ENCODE measurements at places on chromosomes 6 and 20.

GRCh38 chr20:36644706-36645095, 1.3 kb downstream of the SLA2 start:
- H3K36me3 ChIP-seq = no peaks in the 10 kb centered on the region
- DNase-seq = no peak
- H3K4me3 ChIP-seq = no peak overlapping the region
- H3K27me3 ChIP-seq = no peaks in the 10 kb centered on the region
- H3K4me1 ChIP-seq = peaks cover 6% of the 10 kb centered on the region

- no peaks in the 10 kb centered on the region for H3K4me1 ChIP-seq
- H3K27me3 ChIP-seq = no peaks in the 10 kb centered on the region
- no peak for DNase-seq
- no peaks in the 10 kb centered on the region for H3K36me3 ChIP-seq
- no peak overlapping the region for H3K4me3 ChIP-seq
- H3K27ac ChIP-seq = no peak overlapping the region
These were observed 45.5 kb upstream of the AFDN start for GRCh38 chr6:167781066-167781767.

GRCh38 chr20:46150943-46151342, 32.8 kb downstream of the CD40 start:
- H3K36me3 ChIP-seq = no peaks in the 10 kb centered on the region
- H3K27me3 ChIP-seq = peaks cover 39% of the 10 kb centered on the region
- no peak for DNase-seq
- no peak overlapping the region for H3K4me3 ChIP-seq
- no peak overlapping the region for H3K27ac ChIP-seq

DNA sequence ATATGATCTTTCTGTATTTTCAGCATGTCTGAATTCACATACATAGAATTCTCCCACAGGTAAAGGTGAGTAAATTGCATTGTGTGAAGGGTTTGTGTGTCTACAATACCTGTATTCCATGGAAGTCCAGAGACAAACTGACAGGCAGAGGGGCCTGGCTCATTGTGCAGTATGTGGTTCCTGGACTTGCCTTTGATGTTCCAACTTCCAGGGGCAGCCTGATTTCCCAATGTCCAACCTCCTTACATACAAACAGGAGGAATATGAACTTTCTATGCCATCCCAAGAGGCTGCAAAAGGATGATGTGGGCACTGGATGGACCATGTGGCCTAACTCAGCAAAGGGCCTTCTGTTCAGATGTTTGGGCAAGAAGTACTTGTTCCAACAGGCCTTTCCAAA, 58.5 kb downstream of the LYRM4 start:
- H3K27ac ChIP-seq = no peak overlapping the region
- H3K36me3 ChIP-seq = no peaks in the 10 kb centered on the region
- no peaks in the 10 kb centered on the region for H3K27me3 ChIP-seq
- no peak overlapping the region for H3K4me3 ChIP-seq

Data from left lung (tissue), 14 donors.